ENCODE measurements at places on chromosomes 12 and 14.

- DNase-seq: no peak
Observed at GRCh38 chr12:105474672-105475071, 144.2 kb downstream of the C12orf75 start.

DNA sequence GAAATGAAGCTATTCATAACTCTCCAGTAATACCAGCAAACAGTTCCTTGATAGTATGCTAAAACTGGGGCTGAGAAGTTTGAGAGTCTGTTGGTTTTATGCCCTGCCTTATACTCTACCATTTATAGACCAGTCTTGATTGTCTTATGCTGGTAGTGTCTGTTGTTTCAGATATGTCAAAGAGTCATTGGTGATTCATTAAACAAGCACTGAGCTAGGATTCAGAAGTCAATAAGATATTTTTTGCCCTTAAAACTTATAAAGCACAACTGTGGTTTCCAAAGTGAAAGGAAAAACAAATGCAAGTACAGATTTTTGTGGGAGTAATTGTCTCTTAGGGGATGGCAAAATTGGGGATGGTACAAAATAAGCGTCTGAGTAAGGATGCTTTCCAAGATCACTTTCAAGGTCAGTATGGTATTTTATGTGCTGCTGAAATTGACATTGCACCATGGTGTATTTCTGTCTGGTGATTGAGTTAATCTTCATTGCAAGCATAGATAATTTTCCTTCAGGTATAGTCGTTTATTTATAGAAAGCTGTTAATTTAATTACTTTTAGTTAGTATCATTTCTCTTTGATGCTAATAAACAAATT, 289.5 kb upstream of the E2F7 start:
- no peak for DNase-seq

GRCh38 chr14:88196925-88197324, 126.1 kb downstream of the KCNK10 start:
- DNase-seq: no peak

GRCh38 chr14:93395231-93395630, 35.5 kb upstream of the UNC79 start:
- no peak for DNase-seq

DNA sequence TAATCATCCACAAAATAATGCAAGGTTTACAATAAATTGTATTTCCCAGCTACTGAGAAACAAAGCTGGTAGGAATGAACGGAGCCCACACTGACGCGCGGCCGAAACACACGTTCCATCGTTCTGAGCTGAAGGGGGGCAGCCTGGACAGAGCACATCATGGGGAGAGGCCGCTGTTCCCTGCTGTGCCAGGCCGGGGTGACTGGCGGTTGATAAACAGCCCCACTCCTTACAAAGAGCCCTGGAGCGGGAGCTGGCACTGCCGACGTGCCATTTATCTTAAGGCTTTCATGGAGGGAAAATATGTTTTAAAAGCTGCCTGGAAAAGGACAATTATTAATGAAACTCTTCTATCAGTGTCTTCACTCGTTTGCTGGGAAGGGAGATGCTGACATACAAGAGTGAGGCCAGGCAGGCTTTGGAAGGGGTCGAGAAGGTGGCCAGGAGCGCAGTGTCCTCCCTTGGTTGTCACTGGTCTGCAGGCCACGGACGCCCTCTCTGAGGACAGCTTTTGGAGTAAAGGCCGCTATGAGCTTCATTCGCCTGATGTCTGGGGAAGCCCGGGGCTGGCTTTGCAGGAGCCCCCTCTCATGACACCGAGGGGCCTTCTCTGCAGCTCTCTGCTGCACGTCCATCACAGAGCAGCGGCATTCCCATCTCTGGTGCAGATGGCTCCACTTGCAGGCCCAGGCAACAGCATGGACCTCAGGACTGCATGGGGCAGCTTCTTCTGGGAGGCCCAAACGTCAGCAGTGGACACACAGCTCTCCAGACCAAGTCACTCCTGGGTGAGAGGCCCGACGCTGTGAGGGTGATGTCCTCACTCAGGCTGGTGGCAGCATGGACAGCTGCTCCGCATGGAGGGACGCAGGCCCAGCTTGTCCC, 355.3 kb upstream of the SFSWAP start:
- DNase-seq: no peak

- no peak for DNase-seq
Observed at GRCh38 chr14:38930898-38931297, 172.1 kb downstream of the SEC23A start.

GRCh38 chr14:90603841-90604240, 207.0 kb downstream of the CALM1 start:
- no peak for DNase-seq

- no peak for DNase-seq
Observed at GRCh38 chr14:89365061-89365801, 51.8 kb downstream of the FOXN3 start.

DNA sequence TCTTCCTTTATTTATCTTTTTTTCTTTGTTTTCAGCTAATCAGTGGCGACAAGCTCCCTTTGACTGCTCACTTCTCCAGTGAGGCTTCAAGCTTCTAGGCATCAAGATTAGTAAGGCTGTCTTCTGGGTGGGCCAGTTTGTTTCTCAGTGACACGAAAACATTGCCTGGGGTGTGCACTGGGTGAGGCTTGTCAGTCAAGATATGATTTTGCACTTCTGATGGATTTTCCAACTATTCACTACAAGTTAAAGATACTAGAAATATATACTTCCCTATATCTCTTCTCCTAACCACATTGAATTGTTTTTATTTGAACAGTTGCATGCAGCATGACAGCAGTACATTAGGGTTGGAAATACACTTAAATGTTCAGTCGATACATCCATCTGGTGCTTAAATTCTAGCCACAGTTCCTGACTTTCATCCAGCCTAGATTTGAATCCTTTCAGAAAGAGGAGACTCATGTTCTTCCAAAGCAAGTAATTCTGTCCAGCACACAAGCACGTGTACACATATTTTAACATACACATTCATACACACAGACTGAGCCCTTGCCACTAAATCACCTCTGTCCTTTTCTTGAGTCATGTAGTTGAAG, 275.6 kb upstream of the NOVA1 start:
- DNase-seq: no peak

GRCh38 chr12:89278862-89279261, 73.4 kb downstream of the DUSP6 start:
- DNase-seq: no peak

GRCh38 chr12:20704860-20705259, 9.7 kb downstream of the SLCO1C1 start:
- no peak for DNase-seq

DNA sequence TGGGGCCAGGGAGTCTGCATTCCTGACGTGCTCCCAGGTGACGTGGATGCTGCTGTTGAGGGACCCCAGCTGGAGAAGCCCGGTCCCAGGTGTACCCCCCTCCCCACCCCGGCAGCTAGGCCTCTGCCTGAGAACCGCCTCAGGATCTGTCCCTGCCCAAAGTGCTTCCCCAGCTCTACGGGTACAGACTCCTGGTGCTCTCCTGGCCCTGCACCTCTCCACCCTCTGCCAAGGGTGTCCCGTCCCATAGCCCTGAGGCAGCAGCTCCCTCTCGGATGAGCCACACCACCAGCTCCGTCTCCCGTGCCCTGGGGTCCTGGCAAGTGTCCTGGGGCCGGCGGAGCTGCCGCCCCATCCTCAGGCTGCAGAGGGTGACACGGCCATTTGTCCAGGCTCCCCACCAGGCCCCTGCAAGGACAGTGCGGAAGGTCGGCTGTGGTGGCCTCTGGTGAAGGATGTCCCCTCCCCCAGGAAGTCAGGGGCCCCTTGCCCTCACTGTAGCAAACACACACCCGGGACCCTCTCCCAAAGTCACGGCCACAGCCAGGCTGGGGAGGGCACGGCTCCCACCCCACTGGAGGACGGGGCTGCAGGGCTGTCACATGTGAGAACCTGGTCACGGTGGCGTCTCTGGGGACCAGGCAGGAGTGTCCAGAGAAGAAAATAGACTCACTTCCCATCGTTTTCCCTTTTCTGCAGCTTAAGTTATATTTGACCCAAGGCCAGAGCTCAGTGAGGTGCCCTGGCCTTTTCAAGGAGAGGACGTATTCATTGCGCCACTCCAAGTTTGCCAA, 74.4 kb upstream of the FBRSL1 start:
- DNase-seq: no peak

- no peak for DNase-seq
Observed at GRCh38 chr12:97552410-97553121, 90.0 kb downstream of the RMST start.

DNA sequence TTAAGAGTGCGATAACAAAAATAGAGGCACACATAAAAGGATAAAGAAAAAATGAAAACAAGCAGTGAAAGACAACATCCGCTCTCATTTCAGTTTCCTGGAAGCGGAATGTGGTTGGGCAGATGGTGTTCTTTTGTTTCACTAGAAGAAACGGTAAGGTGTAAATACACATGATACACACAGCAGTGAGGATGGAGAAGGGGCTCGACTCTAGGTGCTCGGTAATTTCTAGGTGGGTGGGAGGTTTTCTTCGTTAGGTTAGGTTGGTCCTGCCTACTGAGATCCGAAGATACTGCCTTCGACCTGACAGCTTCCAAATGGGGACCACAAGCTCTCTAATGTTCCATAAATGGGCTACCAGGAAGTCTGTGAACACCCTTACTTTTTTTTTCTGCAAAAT, 1082.5 kb downstream of the BCL11B start:
- no peak for DNase-seq

GRCh38 chr12:44247588-44247987, 411.7 kb downstream of the TMEM117 start:
- no peak for DNase-seq

- DNase-seq: peak; percentile 84
Observed at GRCh38 chr14:89139404-89140247, 277.4 kb downstream of the FOXN3 start.

DNA sequence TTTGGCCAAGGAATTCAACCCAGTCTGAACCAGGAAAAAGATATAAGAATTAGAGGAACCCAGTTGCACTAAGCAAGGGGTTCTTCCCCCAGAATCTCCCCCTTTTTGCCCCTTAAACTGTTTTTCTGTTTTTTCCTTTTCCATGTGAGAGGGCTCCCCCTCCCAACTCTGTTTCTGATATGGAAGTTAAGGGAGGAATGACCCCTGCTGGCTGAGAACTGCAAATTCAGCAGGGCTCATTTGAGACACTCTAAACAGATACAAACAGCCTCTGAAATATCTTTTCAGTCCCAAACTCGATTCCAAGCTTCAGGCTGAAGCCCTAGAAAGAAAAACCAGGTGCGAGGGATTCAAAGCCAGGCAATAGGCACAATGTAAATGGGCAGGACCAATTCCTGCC, 132.7 kb downstream of the SLC41A2 start:
- no peak for DNase-seq

DNA sequence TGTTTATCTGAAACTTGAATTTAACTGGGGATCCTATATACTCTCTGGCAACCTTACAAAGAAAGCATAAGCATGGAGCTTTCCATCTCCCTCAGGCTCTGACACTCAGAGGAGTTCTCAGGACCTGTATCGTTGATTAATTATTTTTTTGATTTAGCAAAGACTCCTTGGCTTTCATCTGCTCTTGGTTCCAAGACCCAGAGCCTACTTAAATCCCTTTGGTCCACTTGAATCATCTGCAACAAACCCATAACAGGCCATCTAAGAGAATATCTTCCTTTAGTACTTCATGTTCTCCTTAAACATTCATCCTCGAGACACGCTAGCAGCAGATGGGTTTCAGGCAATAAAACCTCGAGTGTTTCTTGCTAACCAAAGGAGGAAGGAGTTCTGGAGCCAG, 85.4 kb downstream of the ZFP36L1 start:
- no peak for DNase-seq

GRCh38 chr14:55477680-55478079, 37.3 kb upstream of the TBPL2 start:
- no peak for DNase-seq

- no peak for DNase-seq
Observed at GRCh38 chr14:63666335-63666734, 24.7 kb upstream of the WDR89 start.

- DNase-seq: no peak
Observed at GRCh38 chr12:113776536-113776935, 189.6 kb downstream of the RBM19 start.

DNA sequence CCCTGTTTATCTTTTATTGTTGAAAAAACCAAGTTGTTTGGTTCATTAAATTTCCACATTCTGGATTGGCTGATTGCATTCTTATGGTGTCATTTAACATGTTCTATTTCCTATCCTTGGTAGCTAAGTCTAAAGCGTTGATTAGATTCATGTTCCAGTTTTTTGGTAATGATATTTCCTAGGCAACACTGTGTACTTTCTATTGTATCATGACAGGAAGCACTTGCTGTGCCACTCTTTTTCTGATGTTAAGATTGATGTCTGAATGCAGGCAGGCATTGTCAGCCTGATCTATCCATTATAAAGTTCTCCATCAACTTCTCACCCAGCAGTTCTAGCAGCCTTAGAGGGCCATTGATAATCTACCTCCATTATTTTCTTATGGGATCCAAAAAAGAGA, 91.1 kb upstream of the ARID2 start:
- DNase-seq: peak; percentile 7

DNA sequence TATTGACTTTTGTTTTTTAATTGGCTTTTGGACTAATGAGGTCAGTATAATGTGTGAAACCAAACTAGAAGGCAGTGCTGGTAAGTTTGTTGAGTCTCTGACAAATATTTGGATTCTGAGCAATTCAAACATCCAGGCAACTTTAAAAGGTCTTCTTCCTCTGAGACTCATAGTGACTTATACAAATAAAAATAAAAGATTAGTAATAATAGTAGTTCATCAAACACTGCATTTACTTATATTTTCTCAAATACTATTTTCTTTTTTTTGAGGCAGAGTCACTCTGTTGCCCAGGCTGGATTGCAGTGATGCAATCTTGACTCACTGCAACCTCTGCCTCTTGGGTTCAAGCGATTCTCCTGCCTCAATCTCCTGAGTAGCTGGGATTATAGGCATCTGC, 337.9 kb downstream of the DAD1 start:
- no peak for DNase-seq

GRCh38 chr14:72591391-72591790, 302.5 kb downstream of the DPF3 start:
- no peak for DNase-seq

DNA sequence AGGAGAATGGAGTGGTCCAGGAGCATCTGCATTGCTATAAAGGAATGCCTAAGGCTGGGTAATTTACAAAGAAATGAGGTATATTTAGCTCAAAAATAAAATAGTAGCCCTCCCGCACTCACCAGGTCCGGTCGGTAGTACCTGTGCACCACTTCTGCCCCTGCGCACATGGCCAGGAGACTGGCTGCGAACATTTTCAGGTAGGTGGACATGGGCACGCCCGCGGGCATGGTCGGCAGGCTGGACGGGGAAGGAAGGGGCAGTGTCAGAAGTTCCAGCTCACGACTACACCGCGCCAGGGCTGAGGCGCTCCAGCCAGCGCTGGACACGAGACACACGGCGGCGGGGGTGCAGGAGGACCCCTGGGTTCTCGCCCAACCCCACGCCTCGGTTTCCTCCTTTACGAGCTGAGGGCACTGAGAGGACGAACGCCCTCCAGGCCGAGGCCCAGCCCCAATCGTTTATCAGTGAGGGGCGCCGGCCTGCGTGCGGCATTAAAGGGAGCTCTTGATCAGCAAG, 9.1 kb upstream of the TDG start:
- DNase-seq: no peak

GRCh38 chr14:36655963-36656686, 5.5 kb upstream of the PAX9 start:
- DNase-seq: peak; percentile 26

DNA sequence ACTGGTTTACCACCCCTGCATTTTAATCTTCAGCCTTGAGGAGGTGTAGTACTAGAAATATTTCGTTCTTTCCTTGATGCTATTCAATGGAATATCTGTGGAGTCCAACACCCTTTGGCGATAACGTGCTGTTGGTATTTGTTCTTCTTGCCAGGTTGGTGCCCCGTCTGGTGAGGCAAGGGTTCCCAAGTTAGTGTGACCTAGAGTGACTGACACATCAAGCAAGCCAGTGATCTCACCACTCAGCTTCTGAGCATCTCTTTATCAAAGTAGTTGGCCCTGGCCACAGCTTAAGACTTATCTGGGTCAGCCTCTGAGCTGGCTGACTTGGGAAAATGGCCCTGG, 60.2 kb downstream of the PLXNC1 start:
- DNase-seq: no peak
